ENCODE measurements at places on chromosomes 4 and X. TPM values are rescaled to one million over a fixed set of nuclear protein-coding genes. Genes with fewer than 3 reads are reported as not detected.

SLC38A5 gene
- 4.3 TPM for polyA plus RNA-seq

CPE gene
- polyA plus RNA-seq = 54.2 TPM

PPARGC1A gene
- polyA plus RNA-seq = 1.0 TPM

ARAP2 gene
- 3.8 TPM for polyA plus RNA-seq

PLS3 gene
- 61.4 TPM for polyA plus RNA-seq

AKAP4 gene
- not detected for polyA plus RNA-seq

SSX2B gene
- not detected for polyA plus RNA-seq

GAGE2A gene
- not detected for polyA plus RNA-seq

All from adipose tissue (tissue), 3 donors.